ENCODE measurements at places on chromosomes 12 and 14.

GRCh38 chr12:1919284-1919683 lies 832 bp upstream of the CACNA2D4 start:
- DNase-seq, result no peak

- no peak for DNase-seq
Observed at GRCh38 chr12:41293011-41293410, 104.9 kb downstream of the PDZRN4 start.

GRCh38 chr12:92365836-92366235 lies 220.2 kb upstream of the BTG1 start:
- no peak for DNase-seq

GRCh38 chr14:93905623-93906022 lies 21.5 kb upstream of the FAM181A start:
- no peak for DNase-seq

- no peak for DNase-seq
Observed at GRCh38 chr12:54351341-54351740, 12.9 kb downstream of the GPR84 start.

GRCh38 chr12:62192903-62193250 lies 67.3 kb upstream of the USP15 start:
- DNase-seq, result no peak

DNA sequence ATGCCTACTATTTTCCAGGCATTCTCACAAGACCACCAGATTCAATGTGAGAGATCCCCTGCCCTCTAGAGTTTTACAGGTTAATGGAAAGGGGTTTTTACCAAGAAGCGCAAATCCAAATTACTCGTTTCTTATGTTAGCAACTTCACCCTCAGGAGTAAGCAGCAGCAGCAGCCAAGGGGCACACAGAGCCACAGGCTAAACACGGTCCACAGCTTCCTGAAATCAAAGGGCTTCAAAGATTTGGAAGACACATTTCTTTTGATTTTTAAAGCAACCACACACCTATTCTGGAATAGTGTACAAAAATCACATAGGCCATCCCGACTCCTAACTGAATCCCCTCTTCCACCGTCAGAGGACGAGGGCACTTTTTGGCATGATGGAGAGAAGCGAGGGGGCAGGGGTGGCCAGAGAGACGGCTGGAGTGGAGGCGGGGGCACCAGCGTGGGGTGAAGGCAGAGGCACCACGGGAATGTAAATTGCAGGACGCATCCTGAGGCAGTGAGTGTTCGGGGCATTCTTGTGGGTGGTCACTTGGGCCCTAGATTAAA lies 107.0 kb downstream of the ARF6 start:
- no peak for DNase-seq

DNA sequence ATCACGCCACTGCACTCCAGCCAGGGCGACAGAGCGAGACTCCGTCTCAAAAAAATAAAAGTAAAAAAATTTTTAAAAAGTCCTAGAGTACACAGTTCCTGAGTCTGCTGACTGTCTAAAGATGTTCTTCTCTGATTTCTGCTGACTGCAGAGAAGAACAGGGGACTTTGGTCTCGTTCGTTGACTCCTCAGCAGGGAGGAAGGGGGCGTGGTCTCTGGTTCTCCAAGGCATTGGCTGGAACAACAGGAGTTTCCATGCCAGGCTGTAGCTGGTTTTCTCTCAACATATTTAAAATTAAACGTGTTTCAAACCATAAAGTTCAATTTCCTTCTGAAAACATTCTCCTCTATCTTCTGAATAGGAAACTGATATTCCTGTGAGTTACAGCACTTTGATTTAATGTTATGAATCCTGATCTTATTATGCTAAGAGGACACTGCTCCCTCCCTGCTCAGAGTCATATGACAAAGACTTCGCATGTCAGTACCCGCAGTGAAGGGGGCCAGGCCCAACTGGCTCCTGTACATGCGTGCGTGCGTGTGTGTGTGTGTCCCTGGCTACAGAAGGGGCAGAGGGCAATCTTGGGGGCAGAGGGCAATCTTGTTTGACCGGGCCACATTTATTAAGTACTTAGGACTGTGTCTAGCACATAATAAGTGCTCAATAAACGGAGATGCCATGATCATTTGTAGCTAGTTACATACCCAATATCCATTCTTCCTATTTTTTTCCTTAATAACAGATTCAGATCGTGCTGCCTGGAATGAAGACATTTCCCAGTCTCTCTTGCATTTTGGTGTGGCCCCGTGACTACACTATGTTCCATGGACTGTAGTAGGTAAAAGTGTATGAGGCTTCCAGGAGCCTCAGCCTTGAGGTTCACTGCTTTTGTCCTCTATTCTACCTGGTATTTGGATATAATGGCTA lies 16.5 kb upstream of the HNF1A start:
- no peak for DNase-seq

DNA sequence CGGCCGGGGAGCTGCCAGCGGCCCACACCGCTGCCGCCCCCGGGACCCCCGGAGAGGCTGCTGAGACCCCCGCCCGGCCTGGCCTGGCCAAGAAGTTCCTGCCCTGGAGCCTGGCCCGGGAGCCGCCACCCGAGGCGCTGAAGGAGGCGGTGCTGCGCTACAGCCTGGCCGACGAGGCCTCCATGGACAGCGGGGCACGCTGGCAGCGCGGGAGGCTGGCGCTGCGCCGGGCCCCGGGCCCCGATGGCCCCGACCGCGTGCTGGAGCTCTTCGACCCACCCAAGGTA lies 12.8 kb downstream of the SH2B3 start:
- DNase-seq, result no peak

GRCh38 chr12:94763462-94763861 lies 113.1 kb upstream of the TMCC3 start:
- no peak for DNase-seq

DNA sequence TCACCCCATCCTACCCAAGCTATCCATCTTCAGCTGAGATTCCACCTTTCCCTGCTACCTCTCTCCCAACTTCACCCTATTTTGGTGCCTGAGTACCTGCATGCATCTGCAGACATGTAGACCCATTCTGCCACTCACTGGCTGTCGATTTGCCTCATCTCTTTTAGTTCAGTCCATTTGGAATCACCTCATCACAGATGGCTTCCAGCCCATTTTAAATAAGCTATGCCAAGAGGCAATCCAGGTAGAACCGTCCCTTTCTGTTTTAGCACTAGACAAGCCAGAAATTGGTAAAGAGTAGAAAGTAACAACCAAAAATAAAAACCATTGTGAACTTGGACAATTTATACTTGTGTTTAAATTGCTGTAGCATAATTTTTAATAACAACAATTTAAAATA lies 11.3 kb downstream of the SLC35F4 start:
- DNase-seq, result no peak

DNA sequence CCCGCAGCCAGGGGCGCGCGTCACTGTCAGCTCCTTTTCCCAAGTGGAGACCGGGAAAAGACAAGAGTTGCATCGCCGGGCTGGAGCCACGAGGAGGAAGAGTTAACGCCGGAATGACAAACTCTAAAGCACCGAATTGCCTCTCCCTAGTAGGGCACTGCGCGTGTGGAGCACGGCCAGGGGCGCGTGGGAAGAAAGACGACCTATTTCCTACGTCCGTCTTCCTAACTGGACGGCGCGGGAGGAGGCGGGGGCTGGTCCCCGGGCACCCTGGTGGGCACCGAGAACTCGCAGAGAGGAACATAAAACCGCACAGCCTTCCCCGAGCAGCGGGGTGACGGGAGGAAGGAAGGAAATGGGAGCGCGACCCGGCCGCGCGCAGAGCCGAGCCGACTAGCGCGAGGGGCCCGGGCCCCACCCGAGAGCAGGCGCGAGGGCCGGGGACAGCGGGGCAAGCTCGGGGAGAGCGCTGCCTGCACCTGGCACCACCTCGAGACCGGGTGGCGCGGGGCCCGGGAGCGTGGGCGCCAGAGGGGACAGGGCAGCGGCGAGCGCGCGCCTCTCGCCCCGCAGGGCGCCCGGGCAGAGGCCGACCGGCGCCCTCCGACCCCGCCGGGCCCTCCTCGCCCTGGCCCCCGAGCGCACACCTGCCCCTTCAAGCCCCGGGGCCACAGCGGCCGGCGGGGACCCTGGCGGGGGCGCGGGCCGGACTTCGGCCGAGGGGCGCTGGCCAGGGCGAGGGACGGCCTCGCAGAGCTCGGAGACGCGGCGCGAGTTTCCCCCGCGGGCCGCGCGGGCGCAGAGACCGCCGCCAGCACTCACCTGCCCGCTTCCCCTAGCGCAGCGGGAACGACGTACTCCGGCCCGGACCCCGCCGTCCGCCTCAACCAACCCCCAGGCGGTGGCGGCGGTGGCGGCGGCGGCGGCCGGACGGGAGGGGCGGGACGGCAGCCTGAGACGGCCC lies at the start of gene SETD3:
Gene SETD3 (minus strand): TSS at position 954 of the 964 bp plus-strand sequence. CDS start 15,054 bp downstream, outside the sequence.
- peak; percentile 10 for DNase-seq

DNA sequence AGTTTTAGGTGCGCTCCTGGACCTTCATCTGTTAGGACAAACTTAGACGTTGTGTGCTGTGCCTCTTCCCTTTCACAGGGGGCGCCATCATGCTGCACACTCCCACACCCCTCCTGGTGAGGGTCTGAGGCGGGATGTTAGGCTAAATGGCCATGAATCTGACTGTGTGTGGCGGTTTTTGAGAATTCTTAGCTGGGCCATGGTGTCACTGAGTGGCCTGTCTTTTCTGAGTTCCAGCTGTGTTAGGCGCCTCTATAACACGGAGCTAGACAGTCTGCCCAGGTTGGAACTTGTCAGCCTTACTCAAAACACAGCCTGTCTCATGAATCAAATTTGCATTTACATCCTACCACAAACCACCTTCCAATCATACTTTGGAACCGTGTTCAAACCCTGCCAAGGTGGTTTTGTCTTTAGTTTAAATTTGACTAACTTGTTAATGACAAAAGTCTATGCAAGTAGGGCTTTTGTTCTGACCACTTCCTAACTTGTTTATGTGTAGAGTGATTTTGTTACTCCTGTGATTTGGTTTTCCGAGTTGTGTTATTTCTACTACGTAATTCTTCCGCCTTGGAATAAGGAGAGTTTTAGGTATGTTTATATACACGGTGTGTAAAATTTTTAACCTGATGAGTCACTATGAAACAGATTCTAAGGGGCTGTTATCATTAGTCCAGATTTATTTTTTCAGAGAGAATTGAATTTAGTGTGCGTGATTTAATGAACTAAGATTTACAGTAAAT lies 19.6 kb downstream of the ACVR1B start:
- no peak for DNase-seq

- DNase-seq, result no peak
Observed at GRCh38 chr14:79408696-79409095, 802.6 kb downstream of the DIO2 start.

- DNase-seq, result no peak
Observed at GRCh38 chr12:24244231-24244630, 294.8 kb upstream of the SOX5 start.

DNA sequence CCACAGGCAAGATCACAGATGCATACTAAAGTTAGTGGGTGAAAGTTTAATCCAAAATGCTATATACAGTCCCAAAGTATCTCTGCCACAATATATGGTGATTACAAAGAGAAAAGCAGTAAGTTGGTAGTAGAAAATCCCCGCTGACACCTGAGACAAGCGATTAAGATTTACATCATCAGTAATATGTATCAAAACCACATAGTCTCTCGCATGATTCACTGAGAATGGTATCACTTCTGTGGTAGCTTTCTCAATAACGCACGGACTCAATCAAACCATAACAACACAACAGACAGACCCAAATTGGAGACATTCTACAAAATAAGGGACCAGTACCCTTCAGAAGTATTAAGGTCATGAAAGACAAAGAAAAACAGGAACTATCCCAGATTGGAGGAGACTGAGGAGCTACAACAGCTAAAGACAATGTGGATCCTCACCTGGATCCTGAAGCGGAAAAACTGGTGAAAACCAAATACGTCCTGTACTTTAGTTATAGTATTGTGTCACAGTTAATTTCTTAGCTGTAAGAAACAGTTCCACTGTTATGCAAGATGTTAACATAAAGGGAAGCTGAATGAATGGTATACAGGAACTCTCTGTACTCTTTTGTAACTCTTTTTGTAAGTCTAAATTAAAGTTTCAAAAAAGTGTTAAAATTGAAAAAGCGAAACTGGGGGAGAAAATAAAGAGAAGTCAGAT lies 51.0 kb downstream of the SPTLC2 start:
- no peak for DNase-seq

DNA sequence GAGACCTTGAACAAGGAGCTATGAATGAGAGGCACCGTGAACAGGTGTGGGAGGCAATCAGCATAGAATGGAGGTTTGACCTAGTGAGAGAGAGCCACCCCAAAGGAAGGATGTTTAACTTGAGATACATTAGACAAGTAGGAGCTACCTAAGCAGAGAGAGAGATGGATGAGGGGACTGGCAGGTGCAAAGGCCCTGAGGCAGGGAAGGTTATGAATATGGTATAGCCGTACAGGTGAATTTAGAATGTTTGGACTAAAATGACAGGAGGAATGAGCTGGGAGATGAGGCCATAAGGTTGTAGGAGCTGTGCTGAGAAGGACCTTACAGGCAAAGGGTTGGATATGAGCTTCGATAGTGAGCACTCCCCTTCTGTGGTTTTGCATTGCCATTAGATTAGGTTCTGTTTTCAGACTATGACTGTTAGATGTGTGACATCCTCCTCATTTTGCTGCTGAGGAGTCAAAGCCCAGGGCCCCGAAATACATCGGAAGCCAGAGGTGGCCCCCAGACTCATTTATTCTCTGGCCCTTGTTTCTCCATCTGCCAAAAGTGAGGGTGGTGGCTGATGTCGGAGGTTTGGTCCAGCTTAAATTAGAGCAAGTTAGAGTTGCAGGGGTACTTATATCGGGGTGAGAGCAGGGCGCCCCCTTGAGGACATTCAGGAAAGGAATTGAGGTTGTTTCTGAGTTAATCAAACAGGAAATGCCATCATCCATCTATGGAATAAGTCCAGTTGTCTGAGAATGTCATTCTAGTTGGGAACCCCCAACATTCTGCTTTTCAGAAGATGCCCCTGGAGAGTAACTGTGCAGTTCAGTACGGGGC lies 29.4 kb downstream of the SLC24A4 start:
- DNase-seq, result no peak

DNA sequence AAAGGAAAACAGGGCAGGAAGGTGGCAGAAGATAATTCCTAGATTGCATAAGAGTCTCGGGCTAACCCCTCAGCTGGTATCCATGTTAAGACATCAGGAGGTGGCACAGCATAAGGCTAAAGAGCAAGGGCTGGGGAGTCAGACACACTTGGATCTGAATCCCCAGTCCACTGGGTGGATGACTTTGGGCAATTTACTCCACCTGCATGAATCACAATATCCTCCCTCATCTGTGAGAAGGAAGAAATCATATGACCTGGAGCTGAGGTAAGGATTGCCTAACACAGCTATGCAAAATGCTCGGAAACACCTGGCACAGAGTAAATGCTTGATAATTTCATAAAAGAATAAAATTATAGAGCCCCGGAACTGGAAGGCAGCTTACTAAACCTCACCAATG lies 217.9 kb downstream of the PIK3C2G start:
- no peak for DNase-seq

GRCh38 chr12:50541139-50541538 lies 36.4 kb downstream of the DIP2B start:
- no peak for DNase-seq

GRCh38 chr12:28331130-28331529 lies 140.9 kb downstream of the CCDC91 start:
- no peak for DNase-seq

GRCh38 chr14:37221073-37221472 lies 23.3 kb downstream of the MIPOL1 start:
- DNase-seq, result no peak

All from SK-N-DZ (cell line).